ENCODE measurements at places on chromosomes 11 and 22.
A peak's percentile ranks its signal among the peaks of the same experiment; 100 is the strongest.

GRCh38 chr11:73597336-73597955, 466 bp downstream of the FAM168A start:
- peak; percentile 32 for DNase-seq

- no peak for DNase-seq
Observed at GRCh38 chr22:33227791-33228190, 169.6 kb upstream of the SYN3 start.

GRCh38 chr11:114031246-114031966, 28.1 kb upstream of the ZBTB16 start:
- no peak for DNase-seq

DNA sequence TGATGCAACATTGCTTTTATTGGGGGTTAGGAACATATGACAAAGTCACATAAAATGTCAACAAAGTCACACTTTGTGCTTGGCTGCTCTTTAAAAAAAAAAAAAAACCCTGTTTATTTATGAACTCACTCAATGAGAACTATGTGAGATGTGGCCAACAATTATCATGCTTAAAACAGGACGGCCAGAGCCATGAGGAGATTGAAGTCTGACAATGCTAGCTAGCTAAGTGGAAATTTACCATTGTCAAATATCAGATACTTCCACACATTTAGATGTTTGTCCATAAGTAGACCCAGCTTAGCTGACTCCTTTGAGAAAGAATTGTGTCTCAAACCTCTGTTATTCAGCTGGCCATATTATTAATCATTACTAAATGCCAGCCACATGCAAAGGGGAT, 26.9 kb downstream of the BLID start:
- DNase-seq: no peak

- DNase-seq: no peak
Observed at GRCh38 chr22:48902983-48903650, 924.6 kb downstream of the BRD1 start.

DNA sequence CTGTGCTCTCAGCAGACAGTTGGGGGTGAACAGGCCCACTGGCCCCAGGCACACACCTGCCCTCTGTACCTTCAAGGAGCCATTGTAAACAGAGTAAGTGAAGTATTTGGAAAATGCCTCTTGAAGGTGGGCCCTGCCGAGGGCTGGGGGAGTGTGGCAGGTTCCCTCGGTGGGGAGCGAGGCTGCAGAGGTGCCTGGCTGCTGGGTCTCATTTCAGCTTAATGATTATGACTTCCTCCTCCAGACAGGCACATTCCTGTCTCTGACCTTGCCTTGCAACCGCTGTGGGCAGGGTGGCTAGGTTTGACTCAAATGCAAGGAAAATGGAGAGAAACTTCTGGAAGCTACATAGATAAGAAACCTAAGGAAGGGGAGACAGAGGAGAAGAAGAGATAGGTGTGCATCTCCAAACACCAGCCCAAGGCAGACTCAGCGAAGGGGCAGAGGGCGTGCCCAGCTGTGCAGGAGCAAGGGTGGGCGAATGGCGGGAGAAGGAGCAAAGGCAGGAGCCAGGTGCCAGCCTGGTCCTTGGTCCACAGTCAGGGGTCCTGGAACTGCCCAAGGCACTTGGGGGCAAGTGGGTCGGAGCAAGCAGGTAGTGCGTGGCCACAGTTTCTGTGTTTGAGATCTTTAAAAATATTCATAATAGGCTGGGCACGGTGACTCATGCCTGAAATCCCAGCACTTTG, 14.0 kb downstream of the GRAMD4 start:
- DNase-seq: no peak

GRCh38 chr22:33409079-33409478, 350.9 kb upstream of the SYN3 start:
- DNase-seq: no peak

GRCh38 chr11:7098235-7098832, 9.5 kb downstream of the RBMXL2 start:
- DNase-seq: no peak

GRCh38 chr11:83057721-83058120, 14.0 kb downstream of the RAB30 start:
- DNase-seq: no peak

GRCh38 chr11:133732109-133732674, 113.1 kb downstream of the SPATA19 start:
- no peak for DNase-seq

DNA sequence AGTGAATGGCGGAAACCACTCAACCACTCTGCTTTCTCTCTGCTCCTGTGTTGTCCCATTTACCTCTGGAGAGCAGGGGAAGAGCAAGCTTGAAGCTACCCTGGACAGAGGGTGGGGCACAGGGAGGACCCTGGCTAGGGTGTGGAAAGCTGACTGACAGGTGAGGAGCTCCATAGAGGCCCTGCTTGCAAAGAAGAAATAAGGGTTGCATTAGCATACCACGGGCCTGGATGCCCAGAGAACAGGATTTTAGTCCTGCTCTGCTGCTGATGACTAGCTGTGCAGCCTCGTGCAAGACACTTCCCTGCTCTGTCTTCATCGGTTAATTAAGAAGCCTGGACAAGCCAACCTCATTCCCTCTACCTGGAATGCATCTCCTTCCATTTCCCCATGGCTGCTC, 135.0 kb downstream of the BUD13 start:
- no peak for DNase-seq

DNA sequence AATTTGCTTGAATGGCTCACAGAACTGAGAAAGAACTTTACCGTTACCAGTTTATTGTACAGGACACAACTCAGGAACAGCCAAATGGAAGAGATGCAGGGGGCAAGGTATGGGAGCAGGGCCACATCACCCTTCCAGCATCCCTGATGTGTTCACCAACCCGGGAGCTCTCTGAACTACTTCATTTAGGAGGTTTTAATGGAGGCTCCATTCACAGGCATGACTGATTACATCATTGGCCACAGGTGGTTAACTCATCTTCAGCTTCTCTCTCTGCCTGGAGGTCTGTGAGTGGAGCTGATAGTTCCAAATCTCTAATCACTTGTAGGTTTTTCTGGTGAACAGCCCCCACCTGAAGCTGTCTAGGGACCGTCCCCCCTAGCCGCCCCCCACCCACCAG, 83.5 kb downstream of the SLC36A4 start:
- DNase-seq: no peak

DNA sequence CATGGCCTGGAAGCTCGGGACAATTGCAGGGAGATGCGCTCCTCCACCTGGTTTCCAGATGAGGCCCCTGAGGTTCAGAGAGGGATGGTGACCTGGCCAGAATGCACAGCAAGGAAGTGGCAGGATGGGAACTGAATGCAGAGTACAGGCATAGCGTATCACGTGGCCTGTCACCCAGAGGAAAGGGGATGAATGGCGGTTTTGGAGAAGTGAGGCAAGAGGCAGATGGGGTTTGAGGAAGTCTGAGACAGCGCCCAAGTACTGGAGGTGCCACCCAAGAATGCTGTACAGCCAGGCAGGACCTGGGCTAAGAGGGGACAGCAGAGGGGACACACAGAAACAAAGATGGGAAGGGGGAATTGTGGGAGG, 4.9 kb downstream of the RAB3IL1 start:
- DNase-seq: no peak

- no peak for DNase-seq
Observed at GRCh38 chr11:67648796-67649613, 1.5 kb downstream of the ACY3 start.

DNA sequence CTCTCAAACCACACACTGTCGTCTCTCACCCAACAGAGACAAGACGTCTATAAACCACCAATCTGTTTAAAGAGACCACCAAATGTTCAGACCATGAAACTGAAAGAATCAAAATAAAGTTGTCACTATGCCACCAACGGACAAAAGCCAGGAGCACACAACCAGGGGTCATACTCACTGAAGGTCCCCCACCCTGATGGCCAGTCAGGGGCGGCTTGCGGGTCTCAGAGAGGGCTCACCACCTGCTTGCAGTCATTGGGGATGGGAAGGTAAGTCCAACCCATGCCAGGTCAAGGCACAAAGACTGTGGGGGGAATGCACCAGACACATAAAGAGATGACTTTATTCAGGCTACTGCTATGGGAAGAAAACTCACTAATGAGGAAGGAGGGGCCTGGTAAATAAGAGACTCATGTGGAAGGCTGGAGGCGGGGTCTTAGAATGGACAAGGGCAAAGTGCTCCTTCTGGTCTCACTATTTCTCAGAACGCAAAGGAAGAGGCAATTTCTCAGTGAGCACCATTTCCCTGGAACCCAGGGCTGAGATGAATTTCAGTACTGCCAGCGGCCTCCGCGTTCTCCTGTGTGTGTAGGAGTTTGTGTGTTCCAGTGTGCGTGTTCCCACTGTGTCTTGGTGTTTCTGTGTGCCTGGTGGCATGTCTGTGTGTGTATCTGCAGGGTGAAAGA, 17.3 kb downstream of the SCARF2 start:
- no peak for DNase-seq

DNA sequence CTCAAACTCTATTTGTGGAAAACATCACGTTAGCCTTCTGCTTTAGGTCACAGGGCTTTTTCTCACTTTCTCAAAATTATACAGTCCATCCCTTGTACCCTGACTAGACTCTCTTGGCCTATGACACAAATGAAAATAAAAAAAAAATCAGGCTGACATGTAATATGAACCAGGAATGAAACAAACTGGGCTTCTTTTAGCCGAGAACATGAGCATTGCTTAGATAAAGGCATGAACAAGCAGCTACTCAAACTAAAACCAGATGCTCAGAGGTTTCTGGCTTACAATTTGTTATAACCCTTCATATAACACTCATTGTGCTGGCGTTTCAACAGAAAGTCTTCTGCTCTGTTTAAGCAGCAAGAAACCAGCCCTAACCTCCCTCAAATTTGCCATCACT, 265.5 kb upstream of the NARS2 start:
- no peak for DNase-seq

DNA sequence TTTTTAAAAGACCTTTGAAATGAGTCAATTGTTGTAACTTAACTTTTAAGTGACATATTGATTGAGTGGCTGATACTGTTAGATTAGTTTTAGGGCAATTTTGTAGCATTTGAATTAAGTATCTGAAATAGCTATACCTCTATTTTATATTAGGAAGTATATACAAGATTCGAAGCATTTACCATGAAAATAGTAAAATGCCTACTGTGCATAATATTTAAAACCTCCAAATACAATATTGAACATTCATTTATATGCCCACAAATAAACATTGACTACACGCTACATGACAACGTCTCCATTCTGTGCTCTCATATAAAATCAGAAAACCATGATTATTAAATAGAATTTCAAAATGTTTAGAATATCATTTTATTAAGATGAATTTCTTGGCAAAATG, 14.5 kb downstream of the SOX6 start:
- no peak for DNase-seq

DNA sequence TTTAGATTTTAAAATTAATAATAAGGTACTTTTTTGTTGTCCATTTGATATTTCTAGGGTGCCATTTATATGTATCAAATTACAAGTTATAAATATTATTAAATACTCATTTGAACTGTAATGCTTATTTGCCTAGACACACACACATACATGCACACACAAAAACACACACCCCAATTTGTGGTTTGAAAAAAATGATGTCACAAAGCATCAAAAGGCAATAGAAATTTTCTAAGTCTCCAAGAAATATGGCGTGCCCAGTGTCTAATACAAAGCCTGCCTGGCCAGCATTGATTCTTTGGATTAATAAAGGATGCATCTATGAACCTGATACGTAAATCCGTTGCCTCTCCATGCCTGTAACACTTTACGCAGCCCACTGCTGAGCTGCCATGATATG, 252.8 kb upstream of the BLID start:
- DNase-seq: no peak

DNA sequence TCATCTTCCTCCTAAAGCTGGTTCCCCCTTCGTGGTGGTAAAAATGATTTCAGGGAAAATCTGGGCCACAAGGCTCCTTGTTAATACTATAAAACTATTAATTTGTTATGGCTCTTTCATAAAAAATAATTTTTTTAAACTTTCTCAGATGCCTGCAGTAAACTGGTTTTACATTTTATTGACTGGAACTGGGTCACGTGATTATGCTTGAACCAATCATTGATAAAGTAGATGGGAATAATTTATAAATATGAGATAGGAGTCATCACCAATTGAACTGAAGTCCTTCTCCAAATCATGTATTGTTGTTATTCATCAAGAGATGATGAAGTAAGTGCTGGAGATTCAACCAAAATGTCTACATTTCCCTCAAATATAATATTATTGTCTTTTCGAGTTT, 138.4 kb downstream of the SLC17A6 start:
- no peak for DNase-seq

GRCh38 chr11:75422248-75423231, 10.5 kb downstream of the KLHL35 start:
- no peak for DNase-seq

DNA sequence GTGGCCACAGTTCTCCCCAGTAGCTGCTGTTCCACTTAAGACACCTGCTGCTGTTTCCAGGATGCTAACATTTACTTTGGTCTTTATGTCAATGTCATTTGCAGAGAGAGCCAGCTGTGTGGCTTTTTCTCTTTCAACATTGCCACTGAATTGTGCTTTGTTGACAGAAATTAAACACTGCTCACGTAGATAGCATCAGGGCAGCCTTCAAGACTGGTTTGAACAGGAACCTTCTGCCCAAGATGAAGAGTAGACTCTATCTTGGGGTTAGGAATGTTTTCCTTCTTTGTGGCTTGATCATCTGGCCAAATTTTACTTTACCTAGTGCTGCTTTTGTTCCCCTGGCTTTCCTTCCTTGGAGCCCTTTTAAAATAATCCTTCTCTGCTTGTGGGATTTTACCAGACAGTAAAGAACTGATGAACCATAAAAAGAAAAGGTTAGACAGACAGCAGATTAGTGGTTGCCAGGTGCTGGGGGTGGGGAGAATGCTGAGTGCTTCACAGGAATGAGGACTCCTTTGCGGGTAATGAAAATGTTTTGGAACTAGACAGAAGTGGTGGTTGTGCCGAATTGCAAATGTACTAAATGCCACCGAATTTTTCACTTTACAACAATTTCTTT, 22.7 kb upstream of the XBP1 start:
- DNase-seq: no peak

DNA sequence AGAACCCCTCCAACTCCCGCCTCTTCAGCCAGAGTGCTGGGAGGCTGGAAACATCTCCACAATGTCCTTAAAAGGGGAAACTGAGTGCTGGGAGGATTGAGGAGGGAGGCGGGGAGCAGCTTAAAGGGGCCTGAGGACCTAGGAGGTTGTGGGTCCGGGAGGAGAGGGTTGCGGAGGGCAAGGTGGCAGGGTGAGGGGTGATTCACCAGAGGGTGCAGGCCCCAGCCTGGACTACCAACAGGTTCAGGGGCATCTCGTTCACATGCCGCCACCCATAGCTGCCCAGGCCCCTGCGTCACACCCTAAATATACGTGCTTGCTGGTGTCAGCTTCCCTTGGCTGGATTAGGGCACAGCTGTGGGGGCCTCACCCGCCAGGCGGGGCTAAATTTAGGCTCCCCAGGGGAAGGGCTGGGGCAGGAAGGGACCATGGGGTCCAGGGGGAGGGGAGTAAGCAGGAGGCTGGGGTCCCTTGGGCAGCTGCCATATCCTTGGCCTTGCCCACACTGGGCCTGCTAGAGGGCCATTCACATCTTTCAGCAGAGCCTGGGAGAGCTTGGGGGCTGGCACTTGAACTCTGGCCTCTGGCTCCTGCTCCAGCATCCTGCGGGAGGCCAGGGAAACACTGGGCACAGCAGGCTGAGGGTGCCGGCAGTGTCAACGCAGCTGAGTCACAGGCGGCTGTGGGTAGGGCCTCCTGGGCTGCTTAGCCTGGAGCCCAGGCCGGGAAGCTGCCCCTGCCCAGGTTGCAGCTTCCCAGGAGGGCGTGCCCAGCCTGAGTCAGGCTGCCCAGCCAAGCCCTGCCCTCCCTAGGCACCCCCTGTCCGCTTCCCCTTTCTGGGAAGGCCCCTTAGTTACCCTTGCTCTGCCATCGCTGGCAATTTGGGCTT, 1.3 kb downstream of the EHBP1L1 start:
- DNase-seq: no peak

GRCh38 chr11:130514316-130514715, 65.9 kb downstream of the ADAMTS15 start:
- DNase-seq: no peak
